HCEC 1CT (cell line): ENCODE measurements at places on chromosomes 4 and X.

DNA sequence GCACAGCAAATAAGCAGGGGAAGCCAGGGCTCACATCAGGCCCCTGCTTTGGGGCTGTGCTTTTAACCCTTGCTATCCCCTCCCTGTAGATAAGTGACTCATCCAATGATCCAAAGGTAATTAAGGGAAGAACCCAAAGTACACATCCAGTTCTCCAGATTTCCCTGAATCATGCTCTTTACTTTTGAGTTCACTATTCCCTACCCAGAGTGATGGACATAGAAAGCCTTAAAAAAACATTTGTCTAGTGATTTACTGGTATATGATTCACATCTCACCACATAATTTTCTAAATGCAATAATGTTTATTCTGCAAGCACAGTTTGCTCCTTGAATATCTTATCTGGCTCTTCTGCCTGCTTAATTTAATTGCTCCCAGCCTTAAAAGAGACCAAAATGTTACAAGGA is 136.2 kb downstream of the PPP3CA start:
- peak; percentile 47 for DNase-seq

GRCh38 chr4:110614976-110615352 is 7.9 kb downstream of the PITX2 start:
- no peak for DNase-seq

GRCh38 chrX:4091046-4091760 is 377.8 kb upstream of the PRKX start:
- DNase-seq: no peak

DNA sequence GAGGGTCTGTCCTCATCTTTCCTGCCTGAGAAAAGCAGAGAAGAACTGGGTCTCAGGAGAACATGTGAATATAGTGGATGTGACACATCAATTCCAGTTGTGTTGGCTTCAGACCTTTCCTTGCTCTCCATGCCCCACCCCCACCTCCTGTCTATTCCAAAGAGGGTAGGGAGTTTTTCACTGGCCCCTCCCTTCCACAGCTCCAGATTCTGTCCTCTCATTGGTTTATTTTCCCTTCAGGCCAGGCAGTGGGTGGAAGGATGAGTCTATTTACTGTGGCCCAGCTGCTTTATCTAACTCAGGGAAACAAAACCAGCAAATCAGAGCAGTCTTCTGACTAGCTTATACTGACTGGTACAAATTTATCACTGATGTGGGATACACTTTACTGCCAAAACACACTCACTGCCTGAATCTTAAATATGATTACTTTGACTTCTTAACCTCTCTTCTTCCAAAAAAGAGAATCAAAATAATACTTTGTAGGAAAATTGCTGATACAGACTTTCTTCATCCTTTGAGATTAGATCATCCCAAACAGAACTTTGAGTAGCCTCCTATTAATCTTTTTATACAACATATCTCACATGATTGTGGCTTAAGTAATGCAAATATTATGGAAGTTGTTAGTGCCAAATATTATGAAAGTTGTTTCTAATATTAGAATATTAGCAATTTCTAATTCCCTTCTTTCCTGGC is 221.2 kb downstream of the MID1 start:
- no peak for DNase-seq

GRCh38 chrX:135416546-135416945 is 5.2 kb upstream of the SMIM10L2A start:
- no peak for DNase-seq

DNA sequence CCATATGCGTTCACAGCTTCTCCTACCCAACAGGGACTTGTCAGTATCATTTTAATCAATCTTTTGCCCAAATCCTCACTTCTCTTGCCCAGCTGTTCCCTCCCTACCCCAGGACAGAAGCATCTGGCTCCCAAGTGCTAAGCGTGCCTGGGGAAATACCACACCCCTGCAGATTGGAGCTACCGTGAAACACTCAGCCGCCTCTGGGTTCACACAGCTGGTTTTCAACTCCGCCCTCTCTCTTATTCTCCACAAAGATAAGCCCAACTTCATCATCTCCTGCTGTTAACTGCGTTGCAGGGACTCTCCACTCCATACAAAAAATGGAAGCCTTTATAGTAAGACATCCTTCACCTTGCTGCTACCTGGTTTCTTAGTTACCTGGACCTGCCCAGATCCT is 147.3 kb upstream of the FTHL17 start:
- no peak for DNase-seq

DNA sequence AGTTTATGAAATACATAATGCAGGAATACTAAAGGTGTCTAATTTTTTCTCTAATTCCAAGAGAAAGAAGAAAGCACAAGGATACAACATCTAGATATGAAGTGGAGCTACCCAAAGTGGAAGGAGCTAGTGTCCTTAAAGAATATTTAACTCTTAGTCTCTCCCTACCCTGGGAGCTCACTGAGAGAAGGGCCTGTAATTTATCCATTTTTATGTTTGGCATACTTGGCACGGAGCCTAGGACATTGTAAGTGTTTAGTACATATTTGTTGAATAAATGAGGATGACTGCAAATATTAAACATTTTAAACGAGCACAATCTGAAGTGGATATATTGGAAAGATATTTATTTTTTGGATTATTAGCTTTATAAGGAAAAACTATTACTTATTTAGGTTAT is 674.8 kb downstream of the IQCM start:
- DNase-seq: peak; percentile 24

GRCh38 chr4:10691651-10692050 is 7.1 kb upstream of the CLNK start:
- no peak for DNase-seq

DNA sequence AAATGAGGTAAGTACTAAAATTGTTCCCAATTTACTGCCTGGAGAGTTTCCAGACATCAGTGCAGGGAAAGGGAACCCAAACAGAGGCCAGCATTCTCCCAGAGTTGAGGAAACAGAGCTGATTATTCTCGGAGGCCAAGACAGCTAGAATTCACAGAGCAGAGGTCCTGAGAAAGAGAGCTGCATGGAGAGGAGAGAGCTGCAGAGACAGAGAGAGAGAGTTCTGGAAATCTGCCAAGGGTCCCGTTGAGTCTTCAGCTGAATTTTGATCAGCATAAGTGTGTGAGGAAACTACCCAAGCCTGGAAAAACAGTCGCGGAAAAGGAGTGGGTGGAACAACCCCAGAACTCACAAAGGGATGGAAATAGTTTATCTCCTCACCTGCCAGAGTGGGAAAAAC is 43.8 kb upstream of the GPR173 start:
- no peak for DNase-seq
